Tracheal epithelial cell (primary cell): ENCODE measurements at places on chromosomes 3 and 15. TPM values are rescaled to one million over a fixed set of nuclear protein-coding genes. Genes with fewer than 3 reads are reported as not detected.

The HGD gene
- 3.4 TPM in 1 of 2 replicates, not detected in the other for total RNA-seq

The TGM5 gene
- total RNA-seq: 0.21 and 0.48 TPM in 2 replicates

The SLC24A5 gene
- total RNA-seq: not detected in 2 replicates

The GOLGA6L7 gene
- not detected in 2 replicates for total RNA-seq

The PAK2 gene
- 36.4 and 42.9 TPM in 2 replicates for total RNA-seq

The ADAMTS9 gene
- 0.43 and 56.4 TPM in 2 replicates for total RNA-seq

The NLGN1 gene
- 0.21 and 2.4 TPM in 2 replicates for total RNA-seq

The WDR93 gene
- total RNA-seq: not detected in 2 replicates

The SEMA6D gene
- 1.7 and 3.8 TPM in 2 replicates for total RNA-seq

The KBTBD13 gene
- under 0.01 TPM in 1 of 2 replicates, not detected in the other for total RNA-seq

The RFC4 gene
- 13.6 and 16.4 TPM in 2 replicates for total RNA-seq

The ADCY5 gene
- total RNA-seq: under 0.01 TPM in 1 of 2 replicates, not detected in the other

The ISLR gene
- total RNA-seq: not detected in 2 replicates

The SPTSSB gene
- 1.4 and 3.2 TPM in 2 replicates for total RNA-seq

The PRKCD gene
- total RNA-seq: 2.7 and 4.7 TPM in 2 replicates

The PLA2G4E gene
- total RNA-seq: 0.21 and 0.96 TPM in 2 replicates

The CTXN2 gene
- total RNA-seq: not detected in 2 replicates

The SLC2A2 gene
- total RNA-seq: under 0.01 TPM in 1 of 2 replicates, not detected in the other

The GOLGA6A gene
- total RNA-seq: not detected in 2 replicates
